ENCODE measurements at places on chromosomes 13 and 19.

- peak; percentile 99 for DNase-seq
Observed at GRCh38 chr19:17470068-17470841, at the start of gene SLC27A1. SLC27A1 (plus strand) TSS chr19:17470524; CDS start chr19:17470541, 17 bp downstream.

GRCh38 chr19:12574036-12574435 is 22.8 kb upstream of the ZNF564 start:
- DNase-seq = no peak

GRCh38 chr13:48431987-48432615 is 19.2 kb upstream of the LPAR6 start:
- DNase-seq = peak; percentile 19

GRCh38 chr13:91630946-91631345 is 232.5 kb downstream of the GPC5 start:
- no peak for DNase-seq

DNA sequence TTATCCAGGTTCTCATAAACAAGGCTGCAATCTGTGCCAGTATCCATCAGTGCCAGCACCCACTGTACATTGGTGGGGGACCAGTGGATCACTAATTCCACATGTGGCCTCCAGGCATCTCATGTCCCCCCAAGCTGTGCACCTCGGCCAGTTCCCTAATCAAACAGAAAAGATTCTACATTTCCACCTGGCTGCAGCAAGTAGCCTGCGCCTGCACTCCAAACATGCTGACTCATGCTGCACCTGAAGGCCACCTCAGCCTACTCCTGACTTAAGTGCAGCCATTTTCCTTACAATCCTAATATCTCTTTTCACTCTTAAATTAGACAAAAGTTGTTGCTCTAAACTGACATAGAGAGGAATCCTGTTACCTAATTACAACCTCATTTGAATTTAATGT is 729.4 kb upstream of the MIR17HG start:
- DNase-seq = peak; percentile 5

GRCh38 chr13:39281539-39282150 is 243.4 kb downstream of the NHLRC3 start:
- no peak for DNase-seq

- DNase-seq = no peak
Observed at GRCh38 chr19:41848666-41849065, 3.8 kb downstream of the DMRTC2 start.

All from ELR (cell line).